ENCODE measurements at places on chromosomes 12 and 14. TPM values are rescaled to one million over a fixed set of nuclear protein-coding genes. Genes with fewer than 3 reads are reported as not detected.

DNA sequence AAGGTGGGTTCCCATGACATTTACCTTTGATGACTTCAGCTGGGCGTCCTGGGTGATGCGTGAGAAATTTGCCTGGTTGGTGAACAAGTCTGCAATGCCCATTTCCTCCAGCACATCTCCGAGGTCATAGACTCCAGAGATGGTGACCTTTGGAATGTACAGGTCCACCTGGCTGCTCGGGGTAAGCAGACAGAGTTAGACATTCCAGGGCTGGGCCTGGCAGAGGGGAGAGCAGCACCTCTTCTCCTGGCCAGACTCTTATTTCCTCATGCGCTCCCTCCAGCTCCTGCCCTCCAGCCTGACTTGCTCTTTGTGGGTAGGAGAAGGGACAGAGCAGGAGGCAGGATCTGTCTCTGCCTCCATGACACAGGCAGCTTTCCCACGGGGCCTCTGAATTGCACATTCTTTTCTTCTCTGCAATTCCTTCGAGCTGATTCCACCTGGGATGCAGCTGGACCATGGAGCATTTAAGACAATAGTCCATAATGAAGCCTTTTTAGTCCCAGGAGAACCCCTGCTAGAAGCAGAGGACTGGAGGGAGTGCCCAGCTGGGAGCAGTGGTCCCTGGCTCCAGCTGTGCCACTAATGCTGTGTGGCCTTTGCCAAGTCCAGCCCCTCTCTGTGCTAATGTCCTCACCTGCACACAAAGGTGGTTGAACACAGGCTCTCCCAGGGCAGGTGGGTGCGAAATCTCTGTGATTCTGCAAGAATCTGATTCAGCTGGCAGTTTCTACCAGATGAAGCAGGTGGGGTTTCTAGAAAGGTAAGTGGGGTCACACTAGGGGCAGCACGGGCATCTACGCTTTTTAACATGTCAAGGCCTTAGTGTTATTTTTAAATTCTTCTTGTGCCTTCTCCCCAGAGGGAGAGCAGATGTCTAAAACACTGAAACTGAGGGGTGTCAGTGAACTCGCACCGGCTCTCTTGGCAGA lies 13.2 kb upstream of the SERPINA10 start:
- no peak for DNase-seq

DNA sequence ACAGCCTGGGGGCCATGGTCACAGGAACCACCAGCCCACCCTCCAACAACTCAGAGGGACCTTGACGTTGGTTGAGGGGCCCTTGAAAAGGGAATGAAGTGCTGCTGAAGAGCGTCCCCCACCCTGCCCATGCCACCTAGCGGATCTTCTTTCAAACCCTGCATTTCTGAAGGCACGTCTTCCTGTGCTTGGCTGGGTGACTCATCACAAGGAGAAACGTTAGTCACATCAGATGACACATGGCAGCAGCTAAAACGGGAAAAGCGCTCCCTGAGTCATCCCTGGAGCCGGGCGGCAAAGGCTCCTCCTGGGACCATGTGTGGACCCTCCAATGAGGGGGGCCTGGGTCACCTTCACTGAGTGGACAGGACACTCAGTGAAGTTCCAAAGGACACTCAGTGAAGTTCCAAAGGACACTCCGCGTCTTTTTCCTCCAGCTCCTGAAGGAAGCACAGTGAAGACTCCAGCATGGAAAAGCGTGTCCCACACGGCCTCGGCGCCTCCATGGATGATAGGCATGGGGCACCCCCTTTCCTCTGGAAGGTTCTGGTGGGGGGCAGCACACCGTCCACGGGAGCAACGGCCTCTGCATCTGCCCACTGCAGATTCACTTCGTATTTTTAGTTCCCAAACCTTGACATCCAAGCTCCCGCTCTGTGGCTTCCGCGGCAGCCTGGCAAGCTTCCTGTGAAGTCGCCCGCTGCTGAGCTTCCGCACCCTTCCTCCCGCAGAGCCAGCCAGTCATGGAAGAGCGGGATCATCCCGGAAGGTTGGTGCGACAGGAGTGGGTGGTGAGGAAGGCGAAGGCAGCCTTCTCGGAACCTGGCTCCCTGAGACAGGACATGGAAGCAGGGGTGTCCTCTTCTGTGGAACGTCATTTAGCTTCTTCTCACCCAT lies 383.4 kb downstream of the VRK1 start:
- DNase-seq, result no peak

DNA sequence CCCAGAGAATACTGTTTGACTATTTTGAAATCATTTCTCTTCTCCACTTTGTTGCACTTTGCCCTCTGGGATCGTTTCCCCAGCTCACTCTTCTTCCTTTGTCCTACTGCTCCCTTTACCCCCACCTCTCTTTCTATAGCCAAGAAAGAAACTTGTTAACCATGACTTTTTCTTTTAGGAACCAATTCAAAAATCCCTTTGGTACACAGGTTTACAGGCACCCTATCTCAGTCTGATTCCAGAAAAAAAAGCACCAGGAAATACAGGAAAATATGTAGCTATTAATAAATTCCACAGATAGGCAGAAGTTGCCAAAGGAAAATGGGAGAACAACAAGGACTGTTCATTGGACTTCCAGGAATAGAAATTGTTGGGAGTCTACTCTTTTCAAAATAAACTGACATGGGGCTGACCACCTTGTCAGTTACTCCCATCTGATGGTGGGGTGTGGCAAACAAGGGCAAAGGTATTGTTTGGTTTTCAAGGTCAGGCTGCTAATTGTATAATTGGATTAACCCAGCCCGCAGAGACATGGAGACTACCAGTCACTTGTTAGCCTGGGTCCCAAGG lies 82.4 kb downstream of the CRADD start:
- DNase-seq, result no peak

- no peak for DNase-seq
Observed at GRCh38 chr14:89881839-89882238, 72.7 kb downstream of the EFCAB11 start.

DNA sequence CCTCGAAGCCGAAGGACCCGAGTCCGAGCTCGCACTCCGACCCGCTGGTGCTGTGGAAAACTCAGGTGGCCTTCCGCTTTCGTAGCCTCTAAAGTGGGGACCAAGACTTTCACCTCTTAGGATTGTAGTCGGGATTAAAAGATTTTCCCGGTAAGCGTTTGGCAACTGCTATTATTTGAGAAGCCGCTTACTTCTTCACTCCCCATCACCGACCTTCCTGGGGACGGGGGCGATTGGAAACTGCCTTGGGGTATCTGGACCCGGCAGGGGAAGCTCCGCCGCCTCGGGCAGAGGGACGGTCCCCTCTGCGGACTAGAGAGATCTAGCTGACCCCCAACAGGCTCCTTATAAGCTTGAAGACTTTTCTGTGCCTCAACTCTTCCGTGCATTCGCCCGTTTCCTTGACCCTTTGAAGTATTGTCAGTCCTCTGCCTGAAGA lies 659 bp downstream of the TRAFD1 start:
- no peak for DNase-seq

DNA sequence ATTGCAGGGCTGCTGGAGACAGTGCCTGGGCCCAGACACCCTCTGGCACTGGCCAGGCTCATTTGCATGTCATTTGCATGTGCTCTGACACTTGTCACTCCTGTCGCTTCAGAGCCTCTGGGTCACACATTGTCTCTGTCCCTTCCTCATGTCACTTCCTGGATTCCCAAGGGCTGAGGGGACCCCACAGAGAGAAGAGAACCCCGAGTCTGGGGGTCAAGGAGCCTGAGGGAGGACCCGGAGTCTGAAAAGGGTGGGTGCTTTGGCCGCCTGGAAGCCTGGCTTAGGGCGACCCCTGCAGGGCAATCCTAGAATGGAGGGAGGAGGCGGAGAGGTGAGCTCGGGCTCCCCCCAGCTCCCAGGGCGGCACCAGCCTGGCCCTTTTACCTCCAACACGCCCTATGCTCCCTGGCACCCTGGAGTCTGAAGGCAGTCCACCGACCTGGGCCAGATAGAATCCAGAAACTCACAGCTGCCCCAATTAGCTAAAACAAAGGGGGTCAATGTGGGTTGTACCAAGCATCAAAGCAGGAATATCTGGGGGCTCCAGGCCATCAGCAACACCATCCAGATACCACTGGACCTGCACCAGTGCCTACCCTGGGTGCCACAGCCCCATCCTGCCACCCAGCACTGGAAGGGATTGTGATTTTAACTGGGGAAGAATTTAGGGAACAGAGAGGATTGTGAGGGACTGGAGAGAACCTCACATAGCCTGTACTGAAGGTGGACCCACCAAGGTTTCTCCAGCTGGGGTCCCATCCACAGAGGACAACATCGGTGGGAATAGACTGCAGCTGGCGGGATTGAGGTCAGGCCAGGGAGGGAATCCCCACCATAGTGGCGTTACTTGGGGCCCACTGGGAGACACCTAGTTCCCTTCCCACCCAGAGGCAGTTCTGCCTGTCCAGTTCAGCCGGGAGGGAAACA lies 21.8 kb upstream of the KRT78 start:
- no peak for DNase-seq

GRCh38 chr12:130334937-130335336 lies 2.8 kb upstream of the PIWIL1 start:
- DNase-seq, result no peak

DNA sequence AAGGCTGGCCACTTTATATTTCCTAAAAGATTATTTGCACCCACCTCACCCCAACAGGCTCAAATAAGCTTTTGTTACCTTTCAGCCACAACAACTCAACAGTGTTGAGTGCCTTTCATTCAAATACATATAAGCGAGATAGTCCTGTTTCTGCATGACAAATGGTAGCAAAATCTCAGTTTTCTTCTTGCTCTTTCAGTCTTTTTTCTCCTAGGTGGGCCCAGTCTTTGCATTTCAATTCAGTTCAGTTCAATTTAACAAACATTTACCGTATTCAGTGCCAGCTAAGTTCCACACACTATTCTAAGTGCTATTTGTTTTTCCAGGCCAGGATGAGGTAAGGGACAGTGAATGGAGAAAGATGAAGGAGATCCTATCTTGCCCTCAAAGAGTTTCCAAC lies 25.9 kb upstream of the BMP4 start:
- DNase-seq, result no peak

GRCh38 chr12:69141074-69141473 lies 98.3 kb upstream of the CPSF6 start:
- DNase-seq, result no peak

DNA sequence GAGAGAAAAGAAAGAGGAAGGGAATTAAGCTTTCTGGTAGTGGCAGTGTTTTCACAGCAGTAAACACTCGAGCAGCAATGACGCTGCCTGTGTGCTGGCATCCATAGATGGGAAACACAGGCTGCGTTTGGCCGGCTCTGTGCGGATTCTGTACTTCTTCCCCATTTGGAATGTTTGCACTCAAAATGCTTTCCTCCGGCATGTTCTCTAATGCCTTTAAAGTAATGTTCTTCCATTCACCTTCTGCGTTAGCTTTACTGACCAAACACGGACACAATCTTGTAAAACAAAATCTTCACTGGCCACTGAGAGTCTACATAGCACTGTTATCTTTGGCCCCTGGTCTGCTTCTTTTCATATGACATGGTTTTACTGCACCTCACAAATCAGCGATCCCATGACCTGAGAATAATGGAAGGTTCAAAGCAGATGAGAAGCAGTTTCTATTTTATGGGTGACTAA lies 31.4 kb downstream of the DCP1B start:
- no peak for DNase-seq

- DNase-seq, result no peak
Observed at GRCh38 chr12:47343684-47344567, 264.2 kb upstream of the AMIGO2 start.

DNA sequence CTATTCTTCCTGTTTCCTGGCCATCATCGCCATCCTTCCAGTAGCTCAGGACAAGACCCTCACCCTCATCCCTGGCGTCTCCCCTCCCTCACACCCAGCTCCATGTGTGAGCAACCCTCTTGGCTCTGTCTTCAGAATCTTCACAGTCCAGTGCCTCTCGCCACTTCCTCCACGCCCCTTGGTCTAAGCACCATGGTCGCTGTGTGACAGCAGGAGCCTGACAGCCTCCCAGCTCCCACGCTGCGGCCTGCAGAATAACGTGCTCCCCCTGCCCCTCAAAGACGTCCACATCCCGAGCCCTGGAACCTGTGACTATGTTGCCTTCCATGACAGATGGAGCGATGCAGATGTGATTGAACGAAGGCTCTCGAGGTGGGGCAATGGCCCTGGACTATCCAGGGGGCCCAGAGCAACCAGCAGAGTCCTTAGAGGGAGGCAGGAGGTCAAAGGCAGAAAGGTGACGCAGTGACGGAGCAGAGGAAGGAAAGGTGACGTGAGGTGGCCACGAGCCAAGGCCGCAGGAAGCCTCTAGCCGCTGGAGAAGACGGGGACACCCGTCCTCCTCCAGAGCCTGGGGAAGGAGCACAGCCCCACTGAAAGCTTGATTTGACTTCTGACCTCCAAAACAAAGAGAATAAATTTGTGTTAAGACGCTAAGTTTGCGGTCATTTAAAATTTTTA lies 139.8 kb downstream of the CALM1 start:
- no peak for DNase-seq

Gene PGF
- total RNA-seq, result 28.4 TPM

Gene CELA1
- not detected for total RNA-seq

Gene TEAD4
- 14.5 TPM for total RNA-seq

Gene FZD10
- 0.25 TPM for total RNA-seq

Gene SLC10A1
- not detected for total RNA-seq

Gene TC2N
- total RNA-seq, result 54.2 TPM

Gene MYF6
- total RNA-seq, result 0.37 TPM

Gene C12orf50
- total RNA-seq, result 0.65 TPM

Gene IL22
- not detected for total RNA-seq

Gene ALG10B
- 3.2 TPM for total RNA-seq

Gene SLC25A47
- not detected for total RNA-seq

Gene SLC8A3
- total RNA-seq, result 0.09 TPM

Gene IGF1
- total RNA-seq, result 205 TPM

Gene A2ML1
- total RNA-seq, result not detected

Gene SERPINA9
- not detected for total RNA-seq

Gene ESRRB
- total RNA-seq, result not detected

Measured in omental fat pad (tissue), 4 donors.